ENCODE measurements at places on chromosomes 2 and 18. TPM values are rescaled to one million over a fixed set of nuclear protein-coding genes. Genes with fewer than 3 reads are reported as not detected.

The CRYGC gene
- total RNA-seq = not detected

The RAX gene
- total RNA-seq = not detected

The SH3RF3 gene
- 9.5 TPM for total RNA-seq

The MAL gene
- not detected for total RNA-seq

The COLEC12 gene
- 20.9 TPM for total RNA-seq

The YES1 gene
- 101 TPM for total RNA-seq

The SERPINB4 gene
- total RNA-seq = not detected

The SMARCAL1 gene
- total RNA-seq = 30.3 TPM

The KCNG3 gene
- not detected for total RNA-seq

The EMILIN2 gene
- total RNA-seq = 23.6 TPM

The CHST9 gene
- not detected for total RNA-seq

The TSPYL6 gene
- total RNA-seq = not detected

The OTOS gene
- total RNA-seq = not detected

The LRATD1 gene
- total RNA-seq = 0.44 TPM

The CPO gene
- not detected for total RNA-seq

The POTEJ gene
- total RNA-seq = not detected

The PCBP1 gene
- total RNA-seq = 279 TPM

The C1QL2 gene
- not detected for total RNA-seq

The ATG9A gene
- 31.3 TPM for total RNA-seq

Measured in subcutaneous adipose tissue (tissue), 4 donors.